Stimulated activated CD4-positive, alpha-beta T cell treated with anti-CD3 and anti-CD28 coated beads, Interleukin-1b, Interleukin-23, amount 100 ng/mL, for 48 hours (primary cell): ENCODE measurements at places on chromosomes 12 and 14.
A peak's percentile ranks its signal among the peaks of the same experiment; 100 is the strongest.

DNA sequence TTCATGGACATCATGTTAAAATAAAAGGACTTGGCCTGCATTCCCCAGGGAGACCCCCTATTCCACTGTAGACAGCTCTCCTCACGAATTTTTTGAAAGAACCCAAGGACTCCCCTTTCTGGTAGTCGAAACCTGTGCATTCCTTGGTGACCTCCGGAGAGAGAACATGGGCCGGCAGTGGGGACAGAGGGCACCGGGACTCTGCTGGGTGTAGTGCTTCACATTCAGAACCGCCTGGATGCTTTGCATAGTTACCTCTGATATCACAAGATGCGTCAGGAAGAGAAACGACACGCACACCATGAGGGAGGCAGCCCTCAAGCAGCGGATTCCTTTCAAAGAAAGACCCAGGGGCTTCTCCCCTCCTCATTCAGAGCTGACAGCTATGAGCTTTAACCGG lies 9.7 kb downstream of the CKAP4 start:
- DNase-seq, result no peak

GRCh38 chr12:6182279-6182898 lies 17.8 kb upstream of the CD9 start:
- no peak for DNase-seq

DNA sequence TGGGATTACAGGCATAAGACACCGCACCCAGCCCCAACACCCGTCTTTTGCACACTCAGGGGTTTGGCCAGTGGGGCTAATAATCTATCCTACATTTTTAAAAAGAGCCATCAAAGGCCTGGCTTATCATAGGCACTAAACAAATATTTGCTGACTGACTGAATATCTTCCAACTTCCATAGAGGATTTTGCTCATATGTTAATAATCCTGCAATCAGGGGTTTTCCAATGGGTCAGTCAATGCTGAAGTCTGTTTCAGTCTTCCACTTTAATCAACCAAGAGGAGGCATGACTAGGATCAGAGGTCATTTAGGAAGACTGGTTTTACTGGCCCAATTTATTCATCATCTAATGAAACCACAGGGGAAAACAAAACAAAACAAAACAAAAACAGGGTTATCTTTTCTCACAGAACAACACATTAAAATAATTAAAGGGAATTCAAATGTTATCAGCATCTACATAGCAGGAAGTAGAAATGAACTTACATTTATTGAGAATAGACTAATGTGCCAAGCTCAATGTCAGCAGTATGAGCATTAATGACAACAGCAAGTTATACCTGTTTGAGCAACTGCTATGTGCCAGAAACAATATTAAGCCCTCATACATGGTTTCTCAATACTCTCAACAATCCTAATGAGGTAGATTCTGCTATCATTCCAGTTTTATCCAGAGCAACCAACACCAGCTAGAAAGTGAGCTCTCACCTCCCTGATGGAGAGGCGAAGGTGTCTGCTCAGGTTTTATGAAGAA lies 372.2 kb downstream of the EGLN3 start:
- no peak for DNase-seq

- DNase-seq, result no peak
Observed at GRCh38 chr12:5204271-5204670, 160.6 kb downstream of the KCNA5 start.

- no peak for DNase-seq
Observed at GRCh38 chr12:80625051-80625450, 82.4 kb upstream of the MYF6 start.

DNA sequence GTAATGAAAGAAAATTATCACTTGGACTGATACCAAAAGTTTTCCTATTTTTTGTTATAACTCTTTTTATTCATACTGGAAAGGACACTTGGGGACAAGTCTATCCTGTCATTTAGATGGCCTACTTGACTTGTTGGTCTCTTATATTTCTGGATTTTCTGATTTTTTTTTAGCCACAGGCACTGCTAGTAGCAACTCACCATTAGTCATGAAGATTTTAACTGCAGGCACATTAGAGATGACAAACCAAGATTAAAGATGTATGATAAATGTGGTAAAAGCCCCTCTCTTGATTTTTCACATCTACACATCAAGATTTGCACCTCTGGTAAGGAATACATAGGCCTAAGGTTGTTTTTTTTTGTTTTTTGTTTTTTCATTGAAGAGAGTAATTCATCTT lies 217.0 kb downstream of the SLC25A21 start:
- no peak for DNase-seq

DNA sequence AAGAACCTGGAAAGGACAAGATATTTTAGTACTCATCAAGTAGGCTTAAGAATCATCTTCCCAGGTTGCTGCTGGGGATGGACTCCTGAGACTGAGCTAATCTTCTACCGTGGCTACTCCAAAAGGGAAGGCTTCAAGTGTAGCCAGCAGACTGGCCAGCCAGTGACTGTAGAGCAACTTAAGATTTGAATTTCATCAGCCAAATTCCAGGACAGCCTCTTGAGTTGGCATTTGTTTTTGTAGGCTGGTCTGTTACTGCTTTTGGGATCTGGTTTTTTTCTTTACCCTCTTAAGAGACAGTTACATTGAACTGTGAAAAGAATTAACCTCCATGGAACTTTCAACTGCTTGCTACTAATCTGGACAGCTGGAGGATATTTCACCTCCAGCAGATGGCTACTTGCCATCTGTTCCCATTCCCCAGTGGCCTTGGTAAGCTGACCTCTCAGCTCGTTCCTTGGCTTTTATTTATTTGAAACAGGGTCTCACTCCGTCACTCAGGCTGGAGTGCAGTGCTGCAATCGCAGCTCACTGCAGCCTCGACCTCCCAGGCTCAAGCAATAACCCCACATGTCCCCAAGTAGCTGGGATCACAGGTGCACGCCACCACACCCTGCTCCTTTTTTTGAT lies 20.7 kb downstream of the VTI1B start:
- no peak for DNase-seq

- DNase-seq, result peak; percentile 54
Observed at GRCh38 chr14:64465191-64465822, at the start of gene AKAP5. Gene AKAP5 (plus strand): TSS chr14:64465499. CDS start chr14:64468395, 2,896 bp downstream.

- DNase-seq, result no peak
Observed at GRCh38 chr14:99633141-99633540, 11.8 kb upstream of the HHIPL1 start.

DNA sequence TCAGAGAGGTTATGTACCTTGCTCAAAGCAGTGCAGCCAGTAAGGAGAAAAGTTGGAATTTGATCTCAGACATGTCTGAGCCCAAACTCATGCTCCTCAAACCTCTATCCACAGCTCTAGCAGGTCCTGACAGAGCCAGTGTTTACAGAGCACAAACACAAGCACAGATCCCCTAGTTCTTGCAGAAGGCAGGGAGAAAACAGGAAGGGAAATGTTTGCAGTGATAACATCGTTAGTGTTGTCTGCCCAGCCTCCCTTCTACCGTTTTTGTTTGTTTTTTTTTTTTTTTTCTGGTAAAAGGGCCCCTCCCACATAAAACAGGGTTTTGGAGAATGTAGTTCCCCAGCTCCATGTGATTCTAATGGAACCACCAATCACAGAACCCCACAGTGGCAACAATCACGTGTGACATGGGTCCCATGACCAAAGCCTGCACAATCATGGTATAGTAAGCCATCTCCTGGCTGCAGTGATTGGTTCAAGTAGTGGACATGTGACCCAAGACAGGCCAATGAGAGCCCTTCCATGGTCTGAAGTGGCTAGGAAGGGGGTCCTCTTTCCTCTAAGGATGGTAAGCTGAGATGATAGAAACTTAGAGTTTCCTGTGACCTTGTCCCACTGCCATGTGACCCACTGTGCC lies 513.4 kb downstream of the MED13L start:
- no peak for DNase-seq
